Muscle of leg (tissue), 16 donors: ENCODE measurements at places on chromosomes 5 and 9.
A peak's percentile ranks its signal among the peaks of the same experiment; 100 is the strongest.

- DNase-seq, result no peak
Measured at GRCh38 chr9:84301851-84302250, 38.7 kb downstream of the SLC28A3 start.

DNA sequence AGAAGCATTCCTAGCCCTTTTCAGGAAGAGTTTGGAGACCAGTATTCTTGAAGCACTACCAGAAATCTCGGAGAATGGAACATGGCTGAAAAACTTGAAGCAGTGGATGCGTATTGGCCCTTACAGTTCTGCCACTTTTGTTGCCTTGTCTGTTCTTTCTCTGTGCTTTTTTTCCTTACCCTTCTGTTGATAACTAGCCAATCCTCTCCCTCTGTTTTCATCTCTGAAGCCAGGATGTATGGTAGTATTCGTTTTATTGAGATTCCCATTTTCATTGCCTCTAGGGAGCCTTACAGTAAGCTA is 564 bp upstream of the CCNH start:
- peak; percentile 38 for DNase-seq

DNA sequence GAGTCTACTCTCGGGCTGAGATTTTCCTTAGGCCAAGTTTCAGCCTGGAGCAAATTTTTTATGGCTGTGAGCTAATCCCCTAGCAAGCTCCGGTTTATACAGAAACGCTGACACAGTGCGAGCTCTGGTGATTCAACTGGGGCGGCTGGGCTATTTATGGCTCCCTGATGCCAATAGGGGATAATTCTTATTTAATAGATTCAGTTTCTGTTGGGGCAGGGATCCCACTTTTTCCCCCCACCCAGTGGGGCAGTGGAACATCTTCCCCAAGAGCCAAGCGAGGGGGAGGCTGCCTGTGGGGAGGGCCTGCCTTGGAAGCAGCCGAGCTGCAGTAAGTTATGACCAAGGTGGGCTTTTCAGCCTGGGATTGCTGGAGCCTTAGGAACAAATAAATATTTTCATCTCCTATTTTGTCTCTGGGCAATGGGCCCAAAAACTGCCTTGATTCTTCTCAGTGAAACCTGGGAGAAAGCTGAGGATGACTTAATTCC is 129.1 kb downstream of the MACROH2A1 start:
- DNase-seq, result peak; percentile 91

- DNase-seq, result peak; percentile 78
Measured at GRCh38 chr5:67983251-67984110, 232.1 kb upstream of the PIK3R1 start.

DNA sequence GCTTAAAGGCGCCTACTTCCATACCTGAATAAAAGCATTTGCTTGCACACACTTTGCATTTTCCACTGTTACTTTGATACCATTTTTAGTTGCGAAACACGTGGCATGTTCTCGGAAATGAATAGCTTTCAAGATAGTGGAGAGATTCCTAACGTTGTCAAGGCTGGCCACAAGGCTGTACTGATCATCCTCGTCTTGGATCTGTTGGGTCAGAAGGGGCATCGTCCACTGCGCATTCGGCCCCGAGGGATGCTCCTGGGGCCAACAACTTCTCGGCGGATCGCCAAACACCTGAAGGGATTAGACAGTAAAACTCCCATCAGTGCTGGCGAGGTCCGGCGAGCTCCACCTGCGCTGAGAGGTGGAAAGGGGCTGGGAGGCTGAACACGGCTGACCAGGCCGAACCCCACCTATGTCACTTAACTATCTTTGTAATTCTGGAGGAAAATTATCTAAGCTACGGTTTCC is 599 bp downstream of the RAD1 start:
- no peak for DNase-seq

DNA sequence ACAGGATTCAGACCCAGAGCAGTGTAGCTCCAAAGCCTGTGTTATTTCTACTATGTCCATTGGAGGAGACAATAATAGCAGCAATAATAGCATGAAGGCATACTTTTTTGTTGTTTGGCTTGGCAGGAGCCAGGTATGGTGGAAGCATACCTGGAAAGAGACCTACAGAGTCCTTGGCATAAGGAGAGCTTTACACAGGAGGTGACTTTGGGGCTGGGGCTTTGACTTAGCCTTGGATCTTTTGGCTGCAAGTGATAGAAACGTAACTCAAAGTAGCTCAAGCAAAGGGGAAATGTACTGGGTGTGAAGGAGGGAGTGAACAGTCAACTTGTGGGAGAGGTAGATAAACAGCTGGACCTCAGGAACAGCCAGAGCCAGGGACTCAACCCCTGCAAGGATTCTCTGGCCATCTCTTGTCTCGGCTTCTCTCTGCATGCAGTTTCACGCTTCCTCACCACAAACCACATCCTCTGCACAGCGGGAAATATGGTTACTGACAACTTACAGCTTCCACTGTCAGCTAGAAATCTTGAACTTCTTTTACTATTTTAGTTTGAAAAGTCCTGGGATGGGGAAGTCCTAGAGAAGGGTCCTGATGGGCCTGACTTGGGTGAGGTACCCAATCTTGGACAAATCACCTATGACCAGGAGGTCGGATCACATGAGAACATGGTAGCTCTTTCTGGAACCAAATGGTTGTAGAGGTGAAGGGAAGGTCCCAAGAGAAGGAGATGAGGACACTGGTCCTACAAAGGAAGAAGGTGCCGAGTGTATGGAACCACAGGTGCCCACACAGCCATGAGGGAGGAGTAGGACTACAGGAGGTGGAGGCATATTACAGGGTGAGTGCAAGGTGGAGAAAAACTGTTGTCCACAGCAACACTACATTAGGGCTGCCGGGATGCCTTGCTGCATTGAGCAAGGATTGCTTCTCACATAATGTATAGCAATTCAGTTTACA is 47.0 kb upstream of the TGFBR1 start:
- peak; percentile 77 for DNase-seq

- no peak for DNase-seq
Measured at GRCh38 chr9:129934780-129935179, 99.5 kb downstream of the USP20 start.

DNA sequence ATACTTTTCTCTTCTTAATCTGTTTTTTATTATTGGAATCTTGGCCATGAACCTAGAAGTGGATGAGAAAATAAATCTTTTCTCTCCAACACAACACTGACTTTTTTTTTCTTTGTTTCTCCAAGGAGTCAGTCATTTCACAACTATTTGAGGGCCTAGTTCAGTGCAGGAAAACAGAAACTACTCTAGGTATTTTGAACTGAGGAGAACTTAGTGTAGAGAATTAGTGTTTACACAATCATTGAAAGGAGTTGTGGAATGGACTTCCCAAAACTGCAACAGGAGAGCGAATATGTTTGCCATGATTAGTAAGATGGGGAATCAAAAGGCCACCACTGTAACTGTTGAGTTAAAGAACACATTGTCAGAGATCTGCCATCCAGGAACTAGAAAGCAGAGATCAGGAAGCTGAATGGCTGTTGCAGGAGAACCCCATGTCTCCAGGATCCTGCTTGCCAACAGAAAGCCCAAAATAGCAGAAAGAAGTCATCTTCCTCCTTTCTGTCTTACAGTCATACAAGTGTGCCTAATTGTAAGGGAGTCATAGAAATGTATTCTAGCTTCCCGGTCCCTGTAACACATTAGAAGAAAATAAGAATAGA is 20.3 kb upstream of the PCDH1 start:
- DNase-seq, result peak; percentile 52

- DNase-seq, result no peak
Measured at GRCh38 chr5:33737284-33737683, 154.5 kb downstream of the ADAMTS12 start.

- no peak for DNase-seq
Measured at GRCh38 chr5:91699429-91699828, 316.3 kb upstream of the ARRDC3 start.

- no peak for DNase-seq
Measured at GRCh38 chr5:120533581-120533980, 69.5 kb downstream of the PRR16 start.

- no peak for DNase-seq
Measured at GRCh38 chr5:172815631-172816030, 18.4 kb upstream of the ERGIC1 start.

- DNase-seq, result no peak
Measured at GRCh38 chr5:115324021-115324420, 27.6 kb upstream of the CCDC112 start.

- DNase-seq, result no peak
Measured at GRCh38 chr9:99303177-99303576, 81.1 kb downstream of the SEC61B start.

- no peak for DNase-seq
Measured at GRCh38 chr5:84045964-84046363, 325.3 kb upstream of the HAPLN1 start.

GRCh38 chr5:43192558-43193180 is 644 bp downstream of the NIM1K start:
- peak; percentile 24 for DNase-seq

- DNase-seq, result no peak
Measured at GRCh38 chr5:10648806-10649665, 85.2 kb downstream of the ANKRD33B start.

DNA sequence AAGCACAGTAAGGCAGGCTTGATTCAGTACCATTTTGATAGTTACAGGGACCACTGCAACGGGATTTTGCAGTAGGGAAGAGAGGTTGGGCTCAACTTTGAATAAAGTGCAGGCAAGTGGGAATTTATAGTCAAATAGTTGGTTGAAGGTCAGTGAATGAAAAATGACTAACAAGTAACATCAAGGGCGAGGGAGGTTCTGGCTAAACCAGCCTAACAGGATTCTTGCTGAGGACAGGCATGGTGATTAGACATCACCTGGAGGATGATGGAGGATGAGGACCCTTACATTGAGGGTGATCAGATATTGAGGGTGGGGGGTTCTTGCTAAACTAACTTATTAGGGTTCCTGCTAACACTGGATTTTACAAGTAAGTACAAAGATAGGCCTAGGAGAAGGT is 66.1 kb upstream of the SMC5 start:
- DNase-seq, result no peak

DNA sequence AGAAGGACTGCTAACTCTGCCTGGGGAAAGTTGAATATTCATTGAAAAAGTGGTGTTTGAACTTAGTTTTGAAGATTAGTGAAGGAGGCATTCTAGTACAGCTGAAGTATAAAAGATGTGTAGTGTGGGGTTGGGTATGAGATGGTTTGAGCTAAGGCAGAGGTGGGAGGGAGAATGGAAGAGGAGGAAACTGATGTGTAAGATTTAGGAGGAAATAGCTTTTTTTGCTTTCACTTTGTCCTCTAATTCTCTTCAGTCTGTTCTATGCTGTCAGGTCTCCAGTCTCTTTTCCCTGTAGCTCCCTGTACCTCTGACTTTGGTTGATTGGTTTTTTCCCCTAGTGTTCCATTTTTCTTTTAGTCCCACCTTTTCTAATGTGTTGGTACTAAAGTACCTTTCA is 9.0 kb downstream of the CREBRF start:
- DNase-seq, result no peak

- no peak for DNase-seq
Measured at GRCh38 chr9:1120500-1121165, 70.5 kb downstream of the DMRT2 start.

DNA sequence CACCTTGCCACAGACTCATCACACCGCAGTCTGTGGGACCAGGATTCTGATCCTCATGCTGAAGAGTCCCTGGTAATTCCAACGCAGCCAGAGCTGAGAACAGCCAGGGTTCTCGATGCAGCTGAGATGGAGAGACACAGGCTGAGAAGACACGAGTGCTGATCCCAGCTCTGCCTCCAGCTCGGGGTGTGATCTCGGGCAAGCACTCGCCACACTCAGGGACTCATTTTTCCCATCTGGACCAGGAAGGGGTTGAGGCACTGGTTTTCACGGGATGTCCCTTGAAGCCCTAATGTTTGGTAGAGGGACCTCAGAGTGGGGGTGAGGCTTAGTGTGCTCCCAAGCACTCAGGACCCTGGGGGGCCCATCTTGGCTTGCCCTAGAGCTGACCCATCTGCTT is 200.4 kb downstream of the CDK5RAP2 start:
- DNase-seq, result no peak

- no peak for DNase-seq
Measured at GRCh38 chr9:137417161-137418021, 5.6 kb downstream of the EXD3 start.

DNA sequence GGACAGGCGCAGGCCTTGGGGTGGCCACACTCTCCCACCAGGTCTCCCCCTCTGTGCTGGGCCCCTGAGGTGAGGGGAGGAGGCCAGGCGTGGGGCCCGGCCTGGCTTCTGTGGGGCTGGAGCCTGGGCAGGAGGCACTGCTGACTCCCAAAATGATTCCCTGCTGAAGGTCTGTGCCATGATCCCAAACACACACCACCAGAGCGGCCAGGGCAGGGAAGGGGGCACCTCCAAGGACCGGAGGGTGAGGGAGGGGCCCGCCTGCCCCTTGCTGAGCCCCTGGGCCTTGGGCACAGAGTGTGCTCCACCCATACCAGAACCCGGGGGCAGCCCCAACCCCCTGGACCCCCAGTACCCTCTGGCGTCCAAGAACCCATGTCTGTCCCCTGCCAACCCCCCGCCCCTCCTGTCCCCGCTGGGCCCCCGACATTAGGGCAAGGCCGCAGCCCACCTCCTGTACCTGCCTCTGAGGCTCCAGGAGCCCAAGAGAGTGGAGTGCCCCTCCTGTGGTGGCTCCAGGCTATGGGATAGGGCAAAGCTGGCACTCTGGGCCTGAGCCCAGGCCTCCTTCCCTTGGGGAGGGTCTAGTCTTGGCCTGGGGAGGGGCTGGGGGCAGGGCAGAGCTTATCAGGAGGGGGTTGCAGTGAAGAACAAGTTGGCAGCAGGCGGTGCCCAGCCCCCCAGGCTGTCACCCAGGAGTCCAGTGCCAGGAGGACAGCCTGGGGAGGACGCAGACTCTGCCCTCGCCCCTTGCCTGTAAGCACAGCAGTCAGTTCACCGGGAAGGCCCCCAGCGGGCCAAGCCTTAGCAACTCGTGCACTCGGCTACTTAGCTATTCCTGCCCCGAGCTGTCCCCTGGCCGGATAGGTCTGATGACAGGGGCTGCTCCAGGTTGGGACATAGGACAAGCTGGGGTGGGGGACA is 2.6 kb upstream of the EGFL7 start:
- DNase-seq, result no peak

GRCh38 chr5:118144540-118144939 is 843.8 kb downstream of the DTWD2 start:
- DNase-seq, result no peak

DNA sequence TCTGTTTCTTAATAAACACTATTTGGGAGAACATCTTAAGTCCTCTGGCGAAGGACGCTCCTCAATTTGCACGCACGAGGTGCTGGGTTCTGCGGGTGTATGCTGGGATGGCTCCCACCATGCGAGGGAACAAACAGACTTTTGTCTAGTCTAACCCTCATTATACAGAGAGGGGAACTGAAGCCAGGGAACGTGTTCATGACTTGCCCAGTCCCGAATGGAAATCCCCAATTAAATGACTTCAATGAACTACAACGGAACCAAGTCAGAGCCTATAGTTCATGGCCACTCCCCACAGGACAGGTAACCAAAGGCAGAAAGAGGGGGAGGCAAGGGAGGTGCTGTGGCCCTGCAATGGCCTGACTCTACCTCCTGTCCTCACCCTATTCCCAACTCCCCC is 9.3 kb downstream of the TLE1 start:
- no peak for DNase-seq

- no peak for DNase-seq
Measured at GRCh38 chr5:138662599-138662998, 87.4 kb upstream of the HSPA9 start.
